ENCODE measurements at places on chromosomes 7 and 10.

GRCh38 chr10:52665821-52666220, 106.8 kb downstream of the MBL2 start:
- DNase-seq = no peak

- DNase-seq = no peak
Measured at GRCh38 chr7:51265066-51265907, 51.3 kb downstream of the COBL start.

DNA sequence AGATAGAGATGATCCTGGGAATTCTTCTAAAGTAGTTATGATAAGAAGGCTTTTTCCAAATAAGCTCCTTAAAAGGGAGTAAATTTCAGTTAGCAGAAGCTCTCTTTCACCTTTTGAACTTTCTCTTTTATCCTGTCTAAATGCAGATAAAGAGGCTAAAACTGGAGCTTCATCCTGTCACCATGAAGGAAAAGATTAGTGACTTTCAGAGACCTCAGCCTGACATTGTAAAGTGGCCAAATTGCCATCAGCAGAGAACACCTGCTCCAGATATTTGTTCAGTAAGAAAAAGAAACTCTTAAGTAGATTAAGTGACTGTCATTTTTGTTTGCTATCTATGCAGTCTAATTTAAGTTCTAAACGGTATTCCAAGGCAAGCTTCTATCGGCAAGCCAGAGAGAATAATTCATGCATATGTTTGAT, 18.3 kb downstream of the VWDE start:
- no peak for DNase-seq

GRCh38 chr7:97018791-97019531, 5.7 kb downstream of the DLX5 start:
- no peak for DNase-seq

DNA sequence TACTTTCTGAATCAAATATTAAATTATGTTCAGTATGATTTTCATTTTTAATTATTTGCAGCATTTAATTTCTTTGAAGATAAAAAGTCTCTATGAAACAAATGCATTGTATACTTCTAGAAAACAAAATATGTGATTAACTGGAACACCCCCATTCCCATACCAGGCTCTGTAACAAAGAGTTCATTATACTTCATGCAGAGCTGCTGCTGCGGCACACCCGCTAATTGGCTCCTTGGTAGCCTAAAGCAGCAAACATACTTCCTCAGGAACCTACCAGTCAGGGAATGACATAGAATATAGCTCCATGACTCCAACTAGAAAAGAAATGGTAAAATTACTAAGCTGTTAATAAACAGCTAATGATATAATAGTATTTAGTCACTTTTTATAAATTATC, 19.3 kb downstream of the RAB11FIP2 start:
- no peak for DNase-seq

DNA sequence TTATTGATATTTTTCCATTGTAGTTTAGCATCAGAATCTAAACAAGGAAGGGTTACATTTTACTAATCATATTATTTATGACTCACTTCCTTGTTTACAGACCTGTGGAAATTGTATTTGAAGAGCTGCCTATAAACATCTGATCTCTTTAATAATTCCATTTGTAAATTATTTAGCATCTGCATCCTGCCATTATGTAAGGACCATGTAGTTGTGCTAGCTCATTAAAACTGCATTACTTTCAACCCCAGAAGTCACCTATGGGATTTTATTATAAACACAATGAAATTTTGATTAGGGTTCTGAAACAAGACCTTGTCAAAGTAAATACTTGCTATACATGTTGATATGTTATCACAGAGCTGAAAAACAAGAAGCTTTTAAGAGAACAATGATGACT, 146.8 kb upstream of the SLC26A5 start:
- DNase-seq = no peak

GRCh38 chr7:33667196-33667595, 238.1 kb upstream of the BMPER start:
- DNase-seq = no peak

- no peak for DNase-seq
Measured at GRCh38 chr7:12581897-12582296, 11.4 kb downstream of the SCIN start.

DNA sequence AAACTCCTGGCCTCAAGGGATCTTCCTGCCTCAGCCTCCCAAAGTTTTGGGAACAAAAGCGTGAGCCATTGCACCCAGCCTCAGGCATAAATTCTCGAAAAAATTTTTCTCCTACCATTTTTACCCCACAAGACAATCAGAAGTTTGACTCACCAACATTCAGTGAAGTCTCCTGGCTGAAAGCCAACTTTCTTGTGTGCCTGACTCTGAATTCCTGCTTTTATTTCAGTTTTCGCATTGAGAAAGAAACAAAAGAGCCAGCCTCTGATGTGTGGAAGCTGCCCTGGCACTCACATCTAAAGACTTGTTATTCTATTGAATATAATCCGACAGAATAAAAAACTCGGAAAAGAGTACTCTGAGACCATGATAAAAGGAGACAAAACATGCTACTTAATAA, 402.9 kb downstream of the MAGI2 start:
- no peak for DNase-seq

GRCh38 chr10:77156406-77156879, 481.2 kb downstream of the KCNMA1 start:
- no peak for DNase-seq

- DNase-seq = peak; percentile 43
Measured at GRCh38 chr10:130471486-130471885, 335.3 kb downstream of the GLRX3 start.

- DNase-seq = no peak
Measured at GRCh38 chr7:16606704-16607103, 38.9 kb downstream of the ANKMY2 start.

- DNase-seq = no peak
Measured at GRCh38 chr10:33618196-33618595, 283.7 kb upstream of the NRP1 start.

GRCh38 chr10:129754211-129755050, 209.6 kb downstream of the EBF3 start:
- DNase-seq = no peak
